ENCODE measurements at places on chromosomes 4 and X.

DNA sequence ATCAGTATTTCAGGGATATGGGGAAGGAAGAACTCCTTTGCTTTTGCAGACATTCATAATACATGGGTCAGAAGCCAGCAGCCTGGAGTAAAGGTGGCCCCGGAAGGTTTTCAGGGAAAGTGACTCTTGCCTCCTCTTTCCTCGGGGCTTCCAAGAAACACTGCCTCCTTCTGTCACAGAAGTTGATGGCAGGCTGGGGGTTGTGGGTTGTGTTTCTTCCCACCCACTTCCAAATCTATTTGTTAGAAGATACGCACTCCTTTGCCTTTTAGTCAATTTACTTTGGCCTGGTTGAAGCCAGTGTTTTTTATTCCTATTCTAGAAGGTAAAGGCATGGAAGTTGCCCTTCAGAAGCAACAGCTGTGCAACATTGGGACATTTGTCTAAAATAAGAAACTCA is 19.7 kb downstream of the KIT start:
- DNase-seq = no peak

GRCh38 chrX:63282077-63282476 is 69.1 kb downstream of the SPIN4 start:
- DNase-seq = no peak

GRCh38 chr4:169986369-169986768 is 39.8 kb downstream of the MFAP3L start:
- no peak for DNase-seq

GRCh38 chr4:129189630-129190029 is 93.7 kb downstream of the C4orf33 start:
- DNase-seq = no peak

DNA sequence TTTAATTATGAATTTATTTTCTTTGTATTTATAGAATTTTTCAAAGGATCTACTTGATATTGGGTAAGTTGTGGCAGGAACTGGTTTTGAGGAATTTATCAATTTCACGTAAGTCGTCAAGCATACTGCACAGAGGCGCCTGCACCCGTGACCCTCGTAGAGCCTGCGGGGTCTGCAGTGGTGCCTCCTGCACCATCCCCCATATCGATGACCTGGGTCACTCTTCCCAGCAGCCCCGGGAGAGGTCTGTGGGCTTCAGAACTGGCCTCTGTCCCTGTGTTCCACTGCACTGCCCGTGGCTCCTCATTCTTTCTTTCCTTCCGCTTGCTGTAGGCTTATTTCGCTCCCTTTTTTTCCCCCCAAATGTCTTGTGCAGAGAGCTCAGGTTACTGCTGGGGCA is 31.5 kb upstream of the CPLX1 start:
- DNase-seq = no peak

- DNase-seq = no peak
Measured at GRCh38 chr4:84499624-84499982, 511 bp upstream of the NKX6-1 start.

DNA sequence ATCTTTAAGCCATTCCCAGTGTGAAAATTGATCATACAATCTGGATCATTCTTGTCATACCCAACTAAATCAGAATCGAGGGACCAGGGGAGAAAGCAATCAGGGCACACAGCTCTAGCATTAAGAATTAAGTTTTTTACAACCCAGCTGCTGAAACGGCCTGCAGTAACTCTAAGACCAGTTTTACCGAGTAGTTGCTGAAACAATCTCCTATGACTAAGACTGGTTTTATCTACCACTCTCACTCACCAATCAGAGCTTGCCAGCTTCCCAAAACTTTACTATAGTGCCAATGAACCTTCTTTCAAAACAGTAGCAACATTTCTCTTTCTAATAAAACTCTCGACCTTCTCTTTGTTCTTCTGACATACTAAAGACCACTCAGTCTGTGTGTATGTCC is 2.8 kb upstream of the SAP30 start:
- DNase-seq = no peak

DNA sequence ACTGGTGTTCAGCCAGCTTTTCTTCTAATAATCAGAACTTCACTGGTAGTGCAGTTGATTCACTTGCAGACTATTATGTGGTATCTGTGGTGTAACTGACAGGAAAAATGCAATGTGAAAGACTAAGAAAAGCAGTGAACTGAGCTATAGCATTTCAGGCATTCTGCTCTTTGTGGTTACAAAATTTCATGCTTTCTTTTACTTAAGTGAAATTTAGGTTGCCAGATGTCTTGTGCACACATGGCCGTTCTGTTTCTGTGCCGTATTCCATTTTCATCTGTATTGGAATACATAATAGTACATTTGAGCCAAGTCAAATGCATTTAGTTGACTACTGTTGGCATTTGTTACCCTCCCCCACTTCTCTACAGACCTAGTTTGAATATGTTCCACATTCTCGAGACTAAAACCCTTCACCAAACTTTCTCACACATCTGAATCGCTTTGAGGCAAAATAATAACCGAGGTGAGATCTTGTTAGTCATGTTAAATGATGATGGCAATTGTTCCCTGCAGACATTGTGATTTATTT is 8.2 kb downstream of the RTL3 start:
- DNase-seq = no peak

DNA sequence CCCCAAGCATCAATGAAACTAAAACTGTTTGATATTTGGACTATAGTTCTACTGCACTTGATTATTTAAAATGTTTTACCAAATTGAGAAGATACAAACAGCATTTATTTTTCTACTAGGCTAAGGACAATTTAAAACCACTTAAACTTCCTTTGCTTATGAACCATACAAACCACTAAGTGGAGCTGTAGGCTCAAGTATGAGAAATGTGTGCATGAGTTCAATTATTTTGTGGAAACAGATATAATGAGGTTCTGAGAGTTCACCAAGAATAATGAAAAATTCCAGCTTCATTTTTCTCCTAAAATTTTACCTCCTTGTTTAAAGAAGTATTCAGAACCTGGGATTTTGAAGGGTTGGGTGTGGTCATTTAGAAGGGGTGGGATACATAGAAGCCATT is 63.1 kb downstream of the SERPINA7 start:
- DNase-seq = no peak

DNA sequence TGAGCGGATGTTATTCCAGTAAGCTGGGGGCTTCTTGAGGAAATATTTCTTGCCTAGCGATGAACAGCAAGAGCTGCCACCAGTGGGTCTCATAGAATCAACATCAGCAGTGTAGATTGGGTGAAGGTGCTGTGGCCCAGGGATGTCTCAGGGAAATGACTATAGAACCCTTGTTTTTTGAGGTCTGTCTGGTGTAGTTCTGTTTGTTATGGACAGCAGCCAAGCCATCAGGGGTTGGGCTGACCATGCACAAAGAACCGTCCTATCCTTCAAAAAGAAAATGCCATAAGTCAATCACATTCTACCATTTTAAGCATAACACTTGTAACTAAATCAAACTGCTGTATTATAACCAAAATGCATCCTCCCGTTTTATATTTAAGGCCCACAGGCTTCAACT is 17.3 kb upstream of the C1GALT1C1 start:
- no peak for DNase-seq

DNA sequence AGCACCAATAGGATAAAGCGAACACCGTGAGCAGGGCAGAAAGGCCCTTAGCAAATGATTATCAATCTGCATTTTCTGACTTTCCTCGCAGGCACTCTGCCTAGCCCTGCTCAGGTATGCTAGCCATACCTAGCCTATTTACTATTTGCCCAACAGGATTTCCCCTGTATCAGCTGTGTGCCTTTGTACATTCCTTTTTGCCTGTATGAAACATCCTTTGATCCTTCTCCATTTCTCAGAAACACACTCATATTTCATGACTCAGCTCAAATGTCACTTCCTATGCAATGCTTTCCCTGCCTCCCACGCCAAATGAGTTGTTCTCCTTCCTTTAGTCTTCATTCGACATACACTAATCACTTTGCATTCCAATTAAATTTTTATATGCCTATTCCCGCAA is 37.2 kb downstream of the PCDH7 start:
- DNase-seq = no peak

DNA sequence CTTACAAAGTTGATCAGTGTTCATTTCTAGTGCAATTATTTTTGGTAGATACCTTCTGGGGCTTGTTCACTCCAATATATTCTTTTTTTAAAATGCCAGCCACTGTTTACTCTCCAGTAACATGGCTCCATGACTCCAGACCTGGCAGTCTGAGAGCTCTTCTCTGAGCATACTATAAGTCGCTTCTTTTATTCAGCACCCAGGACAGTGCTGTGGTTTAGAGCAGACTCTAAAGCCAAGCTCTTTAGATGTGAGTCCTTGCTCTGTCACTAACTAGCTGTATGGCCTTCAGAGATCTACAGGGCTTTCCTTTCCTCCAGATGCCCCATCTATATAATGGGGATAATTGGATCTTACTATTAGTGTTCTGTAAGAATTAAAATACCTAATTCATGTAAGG is 200.2 kb upstream of the FAM241A start:
- no peak for DNase-seq

- no peak for DNase-seq
Measured at GRCh38 chrX:39308126-39308525, 506.9 kb downstream of the MID1IP1 start.

DNA sequence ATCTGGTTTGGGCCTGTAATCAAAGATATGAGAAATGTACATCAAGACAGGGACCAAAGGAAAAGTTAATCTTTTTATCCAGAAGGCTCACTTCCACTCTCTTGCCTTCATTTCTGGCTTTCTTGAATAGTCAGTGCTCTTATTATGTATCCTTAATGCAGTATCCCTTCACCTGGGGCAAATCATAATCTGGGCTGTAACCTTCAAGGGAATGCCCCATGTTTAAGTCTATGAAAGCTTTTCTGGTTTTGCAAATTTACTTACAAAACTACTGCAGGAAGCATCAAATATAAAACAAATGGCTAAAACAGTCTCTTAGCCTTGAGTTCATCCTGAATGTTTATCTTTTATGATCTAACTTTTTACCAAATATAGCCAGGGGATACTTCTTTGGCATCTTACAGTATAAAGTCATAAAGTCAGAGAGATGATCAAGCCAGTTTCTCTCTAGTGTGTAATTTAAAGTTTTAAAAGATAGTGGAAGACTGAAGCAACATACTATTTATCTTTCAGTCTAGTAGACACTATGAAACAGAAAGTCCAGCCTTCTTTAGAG is 1214.8 kb downstream of the STIM2 start:
- no peak for DNase-seq

DNA sequence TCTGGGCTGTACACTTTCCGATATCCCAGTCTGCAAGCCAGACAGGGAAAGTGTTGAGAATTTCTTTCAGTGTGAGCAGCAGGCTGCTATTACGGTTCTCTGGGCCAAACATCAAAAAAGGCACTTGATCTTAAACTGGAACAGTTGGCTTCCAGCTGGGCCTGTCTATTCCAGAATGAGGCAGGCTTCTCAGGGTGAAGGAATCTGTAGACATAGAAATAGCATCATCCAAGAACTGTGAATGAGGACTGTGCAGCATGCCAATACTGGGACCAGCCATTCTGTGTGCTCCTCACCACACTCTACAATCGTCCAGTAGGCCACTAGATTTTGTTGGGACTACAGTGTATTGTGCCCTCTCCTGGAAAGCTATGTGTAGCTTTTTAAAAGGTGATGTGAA is 31.1 kb downstream of the ART3 start:
- no peak for DNase-seq

DNA sequence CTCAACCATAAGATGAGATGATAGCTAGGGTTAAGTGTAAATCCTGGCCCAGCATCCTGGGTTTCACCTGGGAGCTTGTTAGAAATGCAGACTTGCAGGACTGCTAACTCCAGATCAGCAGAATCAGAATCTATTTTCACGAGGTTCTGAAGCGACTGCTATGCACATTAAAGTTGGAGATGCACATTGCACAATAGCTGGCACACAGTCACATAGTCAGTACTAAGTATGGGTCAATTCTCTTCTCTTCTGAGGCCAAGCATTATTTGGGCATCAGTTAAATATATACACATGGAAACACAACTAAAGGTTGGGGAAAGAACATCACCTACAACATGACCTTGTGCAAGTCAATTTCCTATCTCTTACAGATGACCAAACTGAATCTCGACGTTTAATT is 155.1 kb upstream of the FGF13 start:
- DNase-seq = no peak
